Activated T-helper 17 cell treated with anti-CD3 and anti-CD28 coated beads, Interleukin-2, amount 50 U/mL, for 72 hours (primary cell): ENCODE measurements at places on chromosomes 11 and 22. TPM values are rescaled to one million over a fixed set of nuclear protein-coding genes. Genes with fewer than 3 reads are reported as not detected.

DNA sequence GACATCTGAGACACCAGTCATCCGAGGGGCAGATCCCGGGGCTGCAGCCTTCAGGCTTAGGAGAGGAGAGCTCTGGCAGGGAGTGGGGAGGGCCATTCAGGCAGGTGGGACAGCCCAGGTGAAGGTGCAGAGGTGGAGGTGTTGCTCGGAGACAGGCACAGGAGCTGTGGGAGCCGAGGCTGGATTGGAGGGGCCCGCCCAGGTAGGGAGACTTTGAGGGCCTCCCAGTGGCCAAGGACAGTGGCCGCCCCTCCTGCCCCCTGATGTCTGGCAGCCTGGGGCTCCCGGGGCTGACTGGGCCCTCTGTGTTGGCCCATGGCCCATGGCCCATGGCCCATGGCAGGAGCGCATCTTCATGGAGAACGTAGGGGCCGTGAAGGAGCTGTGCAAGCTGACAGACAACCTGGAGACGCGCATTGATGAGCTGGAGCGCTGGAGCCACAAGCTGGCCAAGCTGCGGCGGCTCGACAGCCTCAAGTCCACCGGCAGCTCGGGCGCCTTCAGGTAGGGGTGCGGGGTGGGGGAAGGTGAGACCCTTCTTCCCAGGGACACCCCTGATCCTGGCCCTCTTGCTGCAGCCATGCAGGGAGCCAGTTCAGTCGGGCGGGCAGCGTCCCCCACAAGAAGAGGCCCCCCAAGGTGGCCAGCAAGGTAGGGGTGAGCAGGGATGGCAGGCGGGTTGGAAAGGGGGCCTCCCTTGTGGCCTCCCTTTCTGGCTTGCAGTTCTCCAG, 13.3 kb downstream of the TMEM258 start:
- ATAC-seq = no peak

The RIMBP3B gene
- total RNA-seq = 0.39 TPM

The TTC36 gene
- total RNA-seq = 1.2 TPM

DNA sequence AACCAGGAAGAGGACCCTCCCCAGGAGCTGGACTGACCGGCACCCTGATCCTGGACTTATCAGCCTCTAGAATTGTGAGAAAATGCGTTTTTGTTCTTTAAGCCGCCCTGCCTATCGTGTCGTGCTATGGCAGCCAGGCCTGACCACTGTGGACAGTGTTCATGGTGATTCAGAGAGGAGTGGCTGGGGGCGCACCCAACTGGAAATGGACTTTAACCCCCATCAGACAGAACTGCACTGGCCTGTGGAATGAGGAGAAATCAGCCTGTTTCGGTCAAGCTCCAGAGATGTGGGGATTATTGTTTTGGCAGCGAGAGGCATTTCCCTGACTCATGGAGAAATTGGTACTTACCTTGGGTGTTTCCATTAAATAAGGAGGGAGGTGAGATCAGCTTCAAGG, 1437.8 kb downstream of the BRD1 start:
- ATAC-seq = no peak

GRCh38 chr22:48173061-48173772, 1410.8 kb downstream of the TBC1D22A start:
- no peak for ATAC-seq

The ALG8 gene
- 38.3 TPM for total RNA-seq

DNA sequence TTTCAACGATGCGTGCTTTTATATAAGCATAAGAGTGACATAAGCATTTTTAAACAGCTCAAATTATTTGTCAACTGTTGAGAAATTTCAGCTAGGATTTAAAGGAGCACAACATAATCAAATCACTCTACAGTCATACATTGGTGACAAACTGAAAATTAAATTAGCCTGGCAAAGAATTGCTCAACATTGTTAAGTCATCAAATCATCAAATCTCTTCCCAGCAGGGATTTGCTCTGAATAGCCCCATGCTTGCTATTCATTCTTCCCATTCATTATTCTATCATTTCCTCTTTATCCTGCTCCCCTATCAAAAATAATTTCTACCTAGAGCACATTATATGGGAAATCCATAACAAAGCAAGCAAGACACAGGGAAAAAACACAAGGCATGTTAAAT, 198.7 kb upstream of the LUZP2 start:
- no peak for ATAC-seq

DNA sequence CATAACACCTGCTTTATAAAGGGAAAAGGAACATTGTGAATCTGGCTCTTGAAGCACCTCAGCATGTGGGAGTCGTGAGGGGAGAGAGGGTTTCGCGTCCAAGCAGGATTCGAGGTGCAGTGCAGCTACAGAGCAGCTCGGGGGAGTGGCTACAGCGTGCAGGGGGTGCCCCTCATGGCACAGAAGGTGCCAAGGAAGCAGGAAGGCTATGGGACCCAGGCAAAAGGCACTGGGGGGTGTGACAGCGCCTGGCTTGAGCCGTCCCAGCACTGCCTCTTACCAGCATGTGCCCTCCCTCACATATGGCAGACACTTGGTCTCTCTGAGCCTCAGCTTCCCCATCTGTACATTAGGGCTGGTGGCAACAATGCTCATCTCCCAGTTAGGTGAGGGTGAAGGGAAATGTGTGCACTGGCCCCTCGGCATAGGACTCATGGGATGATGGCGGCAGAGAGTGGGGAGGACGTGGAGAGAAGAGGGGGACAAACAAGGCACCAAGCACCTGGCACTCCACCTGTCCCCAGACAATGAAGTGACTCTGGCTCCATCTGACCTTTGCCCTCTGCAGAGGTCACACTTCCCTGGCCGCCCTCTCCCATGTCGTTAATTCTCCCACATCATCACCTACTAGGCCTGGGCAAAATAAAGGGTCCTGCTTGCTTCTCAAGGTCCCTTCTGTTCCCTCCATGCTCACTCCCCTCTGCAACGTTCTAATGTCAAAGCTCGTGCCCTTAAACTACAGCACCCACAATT, 10.4 kb downstream of the TNKS1BP1 start:
- no peak for ATAC-seq

DNA sequence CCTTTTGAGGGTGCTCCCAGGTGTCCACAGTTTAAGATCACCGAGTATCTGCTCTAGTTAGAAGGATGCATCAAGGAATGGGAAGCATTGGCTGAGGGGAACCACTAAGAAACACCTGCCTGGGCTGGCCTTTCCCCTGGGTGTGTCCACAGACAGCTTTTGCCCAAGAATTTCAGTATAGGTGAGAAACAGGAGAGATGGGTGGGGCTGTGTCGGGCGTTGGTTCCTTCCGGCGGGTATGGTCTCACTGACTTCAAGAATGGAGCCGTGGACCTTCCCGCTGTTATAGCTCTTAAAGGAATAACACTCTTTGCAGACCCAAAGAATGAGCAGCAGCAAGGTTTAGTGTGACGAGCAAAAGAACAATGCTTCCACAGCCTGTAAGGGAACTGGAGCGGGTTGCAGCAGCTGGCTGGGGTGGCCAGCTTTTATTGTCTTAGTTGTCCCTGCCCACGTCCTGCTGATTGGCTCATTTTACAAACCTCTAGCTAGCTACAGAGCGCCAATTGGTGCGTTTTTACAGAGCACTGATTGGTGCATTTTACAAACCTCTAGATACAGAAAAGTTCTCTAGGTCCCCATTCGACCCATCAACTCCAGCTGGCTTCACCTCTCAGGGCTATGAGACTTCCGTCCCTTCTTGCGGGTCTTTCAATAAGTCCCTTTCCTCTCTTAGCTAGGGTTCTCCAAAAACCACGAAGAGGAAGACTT, 2.4 kb downstream of the FADS1 start:
- ATAC-seq = no peak

DNA sequence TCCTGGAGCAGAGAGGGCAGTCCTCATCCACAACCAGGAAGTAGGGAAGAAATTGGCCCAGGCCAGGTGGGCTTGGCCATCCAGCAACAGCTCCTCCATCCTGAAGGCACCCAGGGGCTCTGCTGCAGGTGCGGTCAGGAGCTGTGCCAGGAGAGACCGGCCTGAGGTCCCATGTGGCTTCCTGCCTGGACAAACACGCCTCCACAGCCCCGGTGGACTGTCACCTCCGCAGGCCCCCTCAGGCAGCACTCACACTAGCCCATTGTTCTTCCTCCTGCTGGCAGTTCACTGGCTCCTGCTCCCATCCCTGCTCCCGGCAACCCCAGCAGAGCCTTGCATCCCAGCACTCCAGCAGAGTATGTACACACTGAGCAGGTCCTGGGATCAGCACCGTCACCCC, 16.0 kb upstream of the POU2AF1 start:
- no peak for ATAC-seq

The EHF gene
- total RNA-seq = 0.35 TPM

DNA sequence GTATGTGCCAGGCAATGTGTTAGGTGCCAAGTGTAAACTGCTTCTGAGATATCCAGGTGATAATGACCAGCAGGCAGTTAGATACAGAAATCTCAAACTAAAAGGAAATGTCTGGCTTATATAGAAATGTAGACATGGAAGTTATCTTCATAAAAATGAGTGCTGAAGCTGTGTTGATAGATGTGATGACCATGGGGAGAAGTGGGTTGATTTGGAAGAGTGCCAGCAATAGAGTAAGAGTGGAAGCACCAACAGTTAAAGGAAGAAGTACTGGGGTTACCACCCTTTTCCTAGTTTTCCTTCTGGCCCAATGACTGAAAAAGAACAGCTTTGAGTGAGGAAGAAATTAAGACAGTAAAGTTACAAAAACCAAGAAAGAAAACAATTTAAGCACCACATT, 68.5 kb downstream of the C2CD3 start:
- no peak for ATAC-seq

The LDHAL6A gene
- not detected for total RNA-seq

DNA sequence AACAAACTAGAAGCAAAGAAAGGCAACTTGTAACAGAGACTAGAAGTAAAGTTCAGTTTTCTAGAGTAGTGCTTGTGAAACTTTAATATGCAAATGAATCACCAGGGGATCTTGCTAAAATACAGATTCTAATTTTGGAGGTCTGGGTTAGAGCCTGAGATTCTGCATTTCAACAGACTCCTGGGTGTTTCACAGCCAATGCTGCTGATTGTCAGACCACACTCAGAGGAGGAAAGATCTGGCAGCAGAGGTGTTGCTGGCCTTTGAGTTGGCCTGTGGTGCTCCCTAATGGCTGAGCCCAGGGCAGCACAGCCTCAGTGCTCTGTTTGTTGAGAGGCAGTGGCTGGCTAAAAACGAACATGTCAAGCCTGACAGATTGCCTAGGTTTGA, 5.4 kb downstream of the CRY2 start:
- ATAC-seq = no peak

GRCh38 chr22:19730655-19731360, 7.5 kb downstream of the GP1BB start:
- ATAC-seq = peak; percentile 91

GRCh38 chr11:70220920-70221319, 17.8 kb downstream of the FADD start:
- ATAC-seq = no peak

GRCh38 chr11:31582697-31583096, 73.1 kb downstream of the ELP4 start:
- no peak for ATAC-seq

GRCh38 chr11:1435820-1436467, 46.2 kb downstream of the BRSK2 start:
- no peak for ATAC-seq

GRCh38 chr11:24375351-24375750, 121.5 kb upstream of the LUZP2 start:
- ATAC-seq = no peak

- ATAC-seq = no peak
These were observed 4.1 kb upstream of the ASCC2 start for GRCh38 chr22:29842172-29842571.

DNA sequence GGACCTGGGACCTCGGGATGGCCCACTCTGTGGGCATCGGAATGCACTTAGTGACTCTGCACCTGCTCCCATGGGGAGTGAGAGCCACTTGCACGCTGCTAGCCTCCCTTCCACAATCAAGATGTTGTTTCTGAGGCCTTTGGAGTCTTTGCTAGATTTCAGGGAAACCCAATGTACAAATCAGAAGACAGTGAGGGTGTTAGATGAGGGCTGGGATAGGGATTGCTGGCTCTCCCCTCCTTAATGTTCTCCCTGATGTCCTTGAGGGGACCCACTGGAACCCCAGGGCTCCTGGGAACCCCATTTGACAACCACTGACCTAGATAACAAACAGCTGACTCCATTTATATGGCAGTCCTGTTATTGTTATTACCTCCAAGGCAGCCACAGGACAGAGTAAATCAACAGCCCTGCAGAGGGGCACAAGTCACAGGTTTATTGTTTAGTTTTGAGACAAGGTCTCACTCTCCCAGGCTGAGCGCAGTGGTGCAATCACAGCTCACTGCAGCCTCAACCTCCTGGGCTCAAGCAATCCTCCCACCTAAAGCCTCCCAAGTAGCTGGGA, 31.3 kb upstream of the COMT start:
- ATAC-seq = no peak

- no peak for ATAC-seq
These were observed 9.5 kb downstream of the ELFN2 start for GRCh38 chr22:37417677-37418348.

The PNPLA5 gene
- total RNA-seq = not detected

GRCh38 chr11:100731471-100731870, 44.4 kb downstream of the ARHGAP42 start:
- ATAC-seq = no peak

DNA sequence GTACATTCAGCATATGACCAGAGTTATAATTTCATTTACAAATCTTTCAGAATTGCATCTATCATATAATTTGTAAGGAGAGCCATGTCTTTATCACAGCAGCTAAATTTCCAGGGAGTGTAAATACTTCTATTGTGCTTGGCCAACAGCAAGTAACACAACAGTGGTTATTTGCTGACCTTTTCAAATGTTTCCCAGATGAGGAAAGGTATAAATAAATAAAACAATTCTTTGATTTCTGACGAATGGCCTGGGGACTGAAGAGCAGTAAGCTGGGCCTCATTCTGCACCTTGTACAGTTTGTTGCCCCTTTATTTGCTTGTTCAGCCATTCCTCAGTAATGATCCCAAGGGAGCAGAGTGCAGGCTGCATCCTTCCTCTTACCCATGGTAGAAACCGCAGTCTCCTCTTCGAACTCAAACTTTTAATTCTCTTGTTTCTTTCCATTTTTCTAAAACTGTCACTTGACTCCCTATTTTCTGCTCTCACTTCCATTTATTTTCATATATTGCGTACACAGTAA, 132.8 kb downstream of the DDX10 start:
- ATAC-seq = no peak

DNA sequence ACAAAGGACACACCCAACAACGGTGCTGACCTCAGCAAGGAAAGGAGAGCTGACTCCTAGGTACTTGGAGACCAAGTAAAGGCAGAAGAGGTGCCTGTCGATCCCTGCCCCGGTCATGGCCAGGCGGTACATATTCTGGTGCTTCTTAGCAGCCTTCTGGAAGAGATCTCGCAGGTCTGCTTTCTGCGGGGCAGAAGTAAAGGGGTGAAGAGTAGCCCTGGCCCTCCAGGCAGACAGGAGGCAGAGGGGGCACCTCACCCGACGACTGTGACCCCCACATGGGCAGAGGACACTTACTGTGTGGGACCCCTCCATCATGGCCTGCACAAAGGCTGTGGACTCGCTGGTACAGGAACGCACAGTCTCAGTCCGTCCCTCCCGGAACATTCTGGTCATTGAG, 7.4 kb downstream of the CPT1B start:
- no peak for ATAC-seq
